ENCODE measurements at places on chromosomes 6 and 20.
A peak's percentile ranks its signal among the peaks of the same experiment; 100 is the strongest.

DNA sequence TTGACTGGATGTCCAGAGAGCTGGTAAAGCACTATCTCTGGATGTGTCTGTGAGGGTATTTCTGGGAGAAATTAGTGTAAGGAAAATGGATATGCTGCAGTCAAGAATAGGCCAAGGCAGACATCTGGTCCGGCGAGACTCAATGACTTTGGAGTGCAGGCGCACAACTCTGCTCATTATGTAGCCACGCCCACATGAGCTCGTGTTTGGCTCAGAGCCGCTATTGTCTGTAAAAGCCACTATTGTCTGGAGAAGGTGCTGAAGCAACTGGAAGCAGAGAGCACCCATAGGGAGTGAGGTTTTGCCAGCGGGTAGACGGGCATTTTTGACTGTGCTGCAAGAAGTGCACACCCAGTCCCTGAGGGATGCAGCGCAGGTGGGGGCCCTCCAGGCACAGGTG is 305.0 kb upstream of the POU3F2 start:
- no peak for DNase-seq

- DNase-seq: no peak
Measured at GRCh38 chr20:19404826-19405225, 192.4 kb downstream of the SLC24A3 start.

DNA sequence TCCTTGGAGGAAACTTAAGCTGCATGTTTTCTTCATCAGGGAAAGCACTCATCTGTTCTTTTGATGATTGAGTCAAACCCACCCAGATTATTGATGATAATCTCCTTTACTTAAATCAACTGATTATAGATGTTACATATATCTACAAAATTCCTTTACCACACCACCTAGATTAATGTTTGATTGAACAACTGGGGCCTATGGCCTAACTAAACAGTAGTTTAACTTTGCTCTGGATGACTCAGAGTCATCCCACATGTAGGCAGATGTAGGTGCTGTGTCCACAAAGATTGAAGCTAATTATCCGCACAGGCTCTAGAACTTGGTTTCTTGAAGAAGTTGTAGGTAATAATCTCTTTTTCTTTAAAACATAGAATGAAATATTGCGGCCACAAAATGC is 42.2 kb downstream of the PKIB start:
- no peak for DNase-seq

GRCh38 chr6:6820641-6821238 is 232.2 kb downstream of the LY86 start:
- no peak for DNase-seq

GRCh38 chr20:39150501-39150900 is 188.4 kb downstream of the DHX35 start:
- DNase-seq: no peak

GRCh38 chr6:17886891-17887290 is 100.5 kb downstream of the KIF13A start:
- peak; percentile 21 for DNase-seq

- peak; percentile 91 for DNase-seq
Measured at GRCh38 chr20:22815603-22816315, 219.4 kb upstream of the SSTR4 start.

DNA sequence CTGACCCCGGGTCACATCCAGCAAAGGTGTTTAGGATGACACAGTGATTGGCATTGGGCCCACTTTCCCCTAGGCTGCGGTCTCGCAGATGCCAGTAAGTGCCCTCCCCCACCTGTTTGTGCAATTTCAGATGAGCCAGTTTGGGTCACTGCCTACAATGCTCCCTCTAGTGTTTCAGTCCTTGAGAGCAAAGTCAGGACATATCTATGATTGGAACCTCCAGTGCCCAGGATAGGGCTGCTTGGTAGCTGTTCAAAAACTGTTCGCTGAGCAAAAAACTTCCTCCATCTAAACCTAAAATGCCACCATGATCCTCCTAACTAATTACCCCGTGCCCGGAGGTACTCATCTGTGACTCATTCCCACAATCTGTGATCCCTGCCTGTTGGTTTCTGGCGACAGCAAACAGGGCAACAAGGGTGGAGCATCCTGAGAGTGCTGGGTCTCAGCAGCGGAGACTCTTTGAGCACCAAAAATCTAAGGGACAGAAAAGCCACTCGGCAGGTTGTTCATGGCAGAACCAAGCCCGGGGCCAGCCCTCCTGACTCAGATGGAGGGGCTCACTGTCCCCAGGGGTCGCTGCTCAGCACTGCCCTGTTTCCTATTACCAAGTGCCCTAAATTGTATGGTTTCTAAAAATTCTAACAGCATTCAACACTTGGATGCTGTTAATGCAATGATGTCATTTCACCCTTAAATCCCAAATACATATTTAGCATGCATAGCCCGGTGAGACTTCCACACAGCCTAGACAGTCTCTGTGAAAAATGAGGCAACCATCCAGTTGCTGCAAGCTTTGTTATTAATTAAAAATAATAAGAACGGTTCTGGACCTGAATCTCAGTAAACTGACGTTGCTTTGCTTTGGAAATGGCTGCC is 5.0 kb downstream of the VSX1 start:
- DNase-seq: no peak

GRCh38 chr6:169654598-169655391 is 47.0 kb downstream of the WDR27 start:
- DNase-seq: peak; percentile 90

DNA sequence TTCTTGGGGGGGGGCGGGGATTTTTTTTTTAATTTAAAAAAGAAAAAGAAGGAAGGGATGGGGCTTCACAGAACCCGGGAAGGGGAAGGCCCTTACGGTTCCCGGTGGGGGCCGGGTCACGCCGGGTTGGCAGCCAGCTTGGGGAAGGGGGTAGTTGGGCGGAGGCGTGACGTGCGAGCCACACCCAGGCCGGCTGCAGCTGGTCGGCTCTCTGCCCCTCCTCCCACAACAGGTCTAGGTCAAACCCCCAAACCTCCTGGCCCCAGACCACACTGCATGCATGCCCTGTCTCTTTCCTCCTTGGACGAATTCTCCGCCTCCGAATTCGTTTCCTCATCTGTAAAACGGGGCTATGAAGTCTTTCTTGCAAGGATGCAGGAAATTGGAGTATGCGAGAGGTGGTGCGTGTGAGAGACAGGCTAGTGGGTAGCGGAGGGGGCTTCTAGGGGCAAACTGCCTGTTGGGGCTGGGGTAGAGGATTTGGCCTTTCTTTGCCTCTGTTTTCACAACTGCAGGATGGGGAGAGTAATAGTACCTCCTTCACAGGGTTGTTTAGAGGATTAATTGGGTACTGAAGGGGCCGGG is 828 bp downstream of the HCK start:
- DNase-seq: no peak

- no peak for DNase-seq
Measured at GRCh38 chr6:105644691-105645090, 241.8 kb upstream of the PREP start.

GRCh38 chr6:108825326-108825725 is 22.9 kb upstream of the ARMC2 start:
- DNase-seq: no peak

- no peak for DNase-seq
Measured at GRCh38 chr6:26569433-26569764, 27.4 kb upstream of the ABT1 start.

DNA sequence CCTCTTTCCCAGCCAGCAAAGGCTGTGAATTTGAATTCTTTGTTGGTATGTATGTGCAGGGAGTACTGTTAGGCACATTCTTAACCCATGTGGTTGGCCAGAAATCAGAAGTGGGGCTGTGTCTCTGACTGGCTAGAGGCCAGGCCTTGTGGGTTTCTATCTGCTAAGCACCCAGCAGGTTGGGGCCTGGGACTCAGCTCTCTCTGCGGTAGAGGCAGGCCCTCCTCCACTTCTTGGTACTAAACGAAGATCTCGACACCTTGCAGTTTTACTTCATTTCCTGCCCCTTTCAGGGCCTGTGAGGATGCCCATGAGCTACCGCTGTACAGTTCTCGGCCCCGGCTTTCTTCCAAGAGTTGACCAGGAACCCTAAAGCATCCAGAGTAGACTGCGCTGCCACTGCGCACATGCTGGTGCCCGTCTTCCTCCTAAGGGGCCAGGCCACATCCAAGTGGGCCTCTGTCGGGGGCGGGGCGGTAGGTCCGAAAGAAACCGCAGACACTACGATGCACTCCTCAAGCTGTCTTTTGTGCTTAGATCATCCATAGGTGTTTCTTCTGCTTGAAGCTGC is 51.1 kb downstream of the TCP11 start:
- no peak for DNase-seq

DNA sequence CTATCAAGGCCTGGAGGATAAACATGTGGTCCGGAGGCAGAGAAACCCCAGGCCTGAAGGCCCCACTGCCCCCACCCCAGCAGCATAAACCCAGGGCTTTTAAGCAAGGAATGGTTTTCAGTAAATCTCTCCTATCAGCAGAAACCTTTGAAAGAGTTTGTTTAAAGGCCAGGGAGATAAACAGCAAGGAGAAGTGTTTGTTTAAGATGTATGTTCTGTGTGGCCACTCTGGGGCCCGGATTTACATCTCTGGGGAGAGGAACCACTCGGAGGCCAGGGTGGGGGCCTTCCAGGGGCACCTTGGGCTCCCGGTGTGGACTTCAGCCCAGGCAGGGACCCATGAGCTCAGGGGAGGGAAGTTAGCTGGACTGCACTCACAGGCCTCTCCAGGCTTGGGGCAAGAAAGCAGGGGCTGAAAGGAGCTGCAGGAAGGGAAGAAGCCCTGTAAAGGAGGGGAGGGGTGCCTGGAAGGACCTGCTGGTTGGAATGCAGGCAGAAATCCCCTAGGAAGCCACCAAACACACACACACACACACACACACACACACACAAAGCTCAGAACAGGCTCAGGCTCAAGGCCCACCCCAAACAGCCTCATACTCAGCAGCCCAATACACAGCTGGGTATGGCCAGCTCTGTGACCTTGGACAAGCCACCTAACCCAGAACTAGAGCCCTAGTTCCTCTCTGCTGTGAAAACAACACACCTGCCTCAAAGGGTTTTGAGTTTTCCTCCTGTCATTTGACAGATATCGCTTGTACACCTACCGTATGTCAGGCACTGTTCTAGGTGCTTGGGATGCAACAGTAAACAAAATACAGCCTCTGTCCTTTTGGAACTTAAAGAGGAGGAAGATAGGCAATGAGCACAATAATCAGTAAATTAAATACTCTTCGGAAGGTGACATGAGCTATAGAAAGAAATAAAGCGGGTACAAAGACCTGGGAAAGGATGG is 26.2 kb upstream of the FOXP4 start:
- DNase-seq: no peak

DNA sequence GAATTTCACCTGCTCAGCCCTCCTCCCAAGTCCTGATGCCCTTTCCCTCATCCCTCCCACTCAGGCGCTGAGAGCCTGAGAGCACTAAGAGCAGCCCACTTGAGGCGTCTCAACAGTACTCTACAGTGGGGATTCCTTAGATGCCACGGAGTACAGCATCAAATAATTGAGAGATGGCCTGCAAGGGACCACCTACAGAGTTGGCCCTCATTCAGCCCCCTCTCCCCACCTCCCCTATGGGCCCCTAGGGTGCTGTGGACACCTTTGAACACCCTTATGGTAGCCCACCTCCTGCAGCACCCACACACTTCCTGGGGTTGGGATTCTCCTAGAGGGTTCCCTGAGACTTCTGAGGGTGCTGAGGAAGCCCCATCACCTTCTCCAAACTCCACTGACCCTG is 37.1 kb upstream of the SIRPG start:
- DNase-seq: no peak

- DNase-seq: no peak
Measured at GRCh38 chr6:169075211-169075914, 178.3 kb downstream of the THBS2 start.

DNA sequence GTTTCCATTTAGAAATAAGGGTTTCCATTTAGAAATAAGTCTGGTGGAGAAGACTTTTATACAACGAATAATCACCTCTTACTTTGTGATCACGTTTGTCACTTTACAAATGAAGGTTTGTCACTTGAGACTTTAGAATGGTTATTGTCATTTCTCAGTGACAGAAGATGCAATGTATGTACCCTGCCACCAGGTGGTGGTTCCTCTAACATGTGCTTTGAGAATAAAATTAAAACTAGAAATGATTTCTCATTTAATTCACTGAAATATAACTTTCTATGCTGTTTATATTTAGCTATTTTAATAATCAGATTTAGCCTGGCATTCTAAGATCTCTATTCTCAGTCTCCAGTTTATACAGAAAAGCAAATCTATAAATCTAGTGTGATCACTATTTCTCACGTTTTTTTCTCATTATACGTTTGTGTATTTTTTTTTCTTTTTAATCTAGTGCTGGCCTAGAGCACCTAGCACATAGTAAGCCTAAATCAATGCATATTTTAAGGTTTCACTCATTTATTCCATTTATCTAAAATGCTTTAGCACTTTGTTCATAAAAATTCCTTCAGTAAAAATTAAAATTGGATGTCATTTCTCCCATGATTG is 57.4 kb upstream of the TFAP2D start:
- no peak for DNase-seq

GRCh38 chr20:47551222-47551621 is 49.5 kb downstream of the NCOA3 start:
- no peak for DNase-seq

DNA sequence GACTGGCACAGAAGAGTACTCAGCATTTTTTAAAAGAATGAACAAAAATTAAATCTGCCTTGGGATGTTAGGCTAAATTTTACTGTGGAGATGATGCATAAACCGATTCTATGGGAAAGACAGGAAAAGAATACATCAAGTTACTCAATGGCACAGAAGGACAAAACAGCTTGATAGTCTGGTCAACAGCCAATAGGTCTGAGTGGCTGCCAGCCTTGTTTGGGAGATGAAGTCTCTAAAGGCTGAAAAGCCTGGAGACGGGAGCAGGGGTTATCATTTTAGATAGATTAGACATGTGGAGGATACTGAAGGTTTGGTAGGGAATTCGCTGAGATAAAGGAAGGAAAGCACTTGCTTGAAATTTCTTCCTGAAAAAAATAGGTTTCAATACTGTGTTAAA is 56.3 kb upstream of the LAMA2 start:
- DNase-seq: no peak

GRCh38 chr20:47502271-47503239 is 868 bp downstream of the NCOA3 start:
- DNase-seq: peak; percentile 53

GRCh38 chr6:124888581-124889371 is 73.5 kb upstream of the RNF217 start:
- DNase-seq: no peak

- no peak for DNase-seq
Measured at GRCh38 chr20:48186915-48187314, 401.6 kb upstream of the SULF2 start.

DNA sequence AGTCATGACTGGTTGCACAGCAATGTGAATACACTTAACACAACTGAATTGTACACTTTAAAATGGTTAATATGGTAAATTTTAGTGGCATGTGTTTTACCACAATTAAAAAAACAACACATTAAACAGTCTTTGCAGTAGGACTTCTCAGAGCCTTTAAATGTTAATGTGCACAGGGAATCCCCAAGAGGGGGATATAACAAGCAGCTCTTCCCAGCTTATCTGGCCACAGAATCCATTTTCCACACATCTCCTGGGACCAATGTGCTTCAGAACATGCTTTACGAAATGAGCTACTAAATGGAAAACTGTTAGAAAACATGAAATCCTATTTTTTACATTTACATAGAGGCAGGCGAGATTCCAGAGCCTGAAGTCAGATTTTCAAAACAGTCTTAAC is 44.4 kb downstream of the FYN start:
- no peak for DNase-seq

GRCh38 chr6:165910184-165910966 is 247.3 kb upstream of the PDE10A start:
- DNase-seq: no peak
